Iris pigment epithelial cell (primary cell): ENCODE measurements at places on chromosomes 11 and 22.

GRCh38 chr22:17974087-17974486 is 50.3 kb downstream of the MICAL3 start:
- DNase-seq = peak; percentile 54

DNA sequence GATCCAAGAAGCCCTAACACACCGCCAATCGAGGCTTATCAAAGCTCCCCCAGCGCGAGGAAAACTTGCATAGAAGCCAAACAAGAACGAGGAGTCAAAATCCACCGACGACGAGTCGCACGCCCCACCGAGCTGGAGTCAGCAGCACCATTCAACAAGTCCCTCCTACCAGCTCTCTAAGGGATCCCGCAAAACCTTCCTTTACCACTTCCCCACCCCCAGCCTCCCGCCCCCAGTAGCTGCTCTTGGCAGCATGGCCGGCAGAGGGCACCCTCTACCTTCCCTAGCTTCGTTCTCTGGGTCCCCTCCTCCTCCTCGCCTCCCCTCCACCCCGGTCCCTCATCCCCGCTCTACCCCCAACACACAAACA is 1.4 kb downstream of the BDNF start:
- DNase-seq = peak; percentile 94

- DNase-seq = no peak
Measured at GRCh38 chr22:43099095-43099494, 9.9 kb upstream of the TTLL1 start.

DNA sequence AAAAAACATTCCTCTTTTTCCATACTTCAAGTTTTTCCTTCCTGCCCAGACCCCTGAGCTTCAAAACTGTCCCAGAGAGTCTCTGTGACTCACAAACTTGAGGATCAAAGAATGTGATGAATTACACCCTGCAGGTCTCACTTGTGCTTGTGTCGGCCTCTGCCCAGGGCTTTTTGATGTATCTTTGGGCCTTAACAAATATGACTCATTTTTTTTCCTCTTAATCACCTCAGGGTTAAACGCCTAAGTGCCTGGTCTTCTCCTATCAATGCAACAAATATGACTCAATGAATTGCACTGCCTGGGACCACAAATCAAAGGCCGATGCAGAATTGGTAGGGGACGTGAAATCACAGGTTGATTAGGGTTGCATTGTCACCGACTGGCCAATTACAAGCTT is 267.7 kb downstream of the LARGE1 start:
- DNase-seq = no peak

DNA sequence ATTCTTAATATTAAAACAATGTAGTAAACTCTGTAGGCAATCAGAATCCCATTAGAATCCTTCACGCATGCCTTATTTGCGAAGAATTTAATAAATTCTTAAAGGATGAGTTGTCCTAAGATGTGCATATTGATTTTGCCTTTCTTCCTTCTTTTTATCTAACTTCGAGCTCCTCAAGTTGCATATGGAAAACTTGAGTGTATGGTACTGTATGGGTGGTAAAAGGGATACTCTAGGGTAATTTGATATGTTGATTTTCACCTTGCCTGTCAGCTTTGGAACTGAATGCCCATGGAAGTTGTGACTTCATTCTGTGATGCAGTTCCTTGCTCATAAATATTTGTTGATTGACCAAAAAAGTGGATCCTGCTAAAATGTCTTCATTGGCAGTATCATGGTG is 193.8 kb downstream of the DDX10 start:
- DNase-seq = peak; percentile 36

GRCh38 chr22:41261541-41262249 is 21.0 kb upstream of the CHADL start:
- no peak for DNase-seq

DNA sequence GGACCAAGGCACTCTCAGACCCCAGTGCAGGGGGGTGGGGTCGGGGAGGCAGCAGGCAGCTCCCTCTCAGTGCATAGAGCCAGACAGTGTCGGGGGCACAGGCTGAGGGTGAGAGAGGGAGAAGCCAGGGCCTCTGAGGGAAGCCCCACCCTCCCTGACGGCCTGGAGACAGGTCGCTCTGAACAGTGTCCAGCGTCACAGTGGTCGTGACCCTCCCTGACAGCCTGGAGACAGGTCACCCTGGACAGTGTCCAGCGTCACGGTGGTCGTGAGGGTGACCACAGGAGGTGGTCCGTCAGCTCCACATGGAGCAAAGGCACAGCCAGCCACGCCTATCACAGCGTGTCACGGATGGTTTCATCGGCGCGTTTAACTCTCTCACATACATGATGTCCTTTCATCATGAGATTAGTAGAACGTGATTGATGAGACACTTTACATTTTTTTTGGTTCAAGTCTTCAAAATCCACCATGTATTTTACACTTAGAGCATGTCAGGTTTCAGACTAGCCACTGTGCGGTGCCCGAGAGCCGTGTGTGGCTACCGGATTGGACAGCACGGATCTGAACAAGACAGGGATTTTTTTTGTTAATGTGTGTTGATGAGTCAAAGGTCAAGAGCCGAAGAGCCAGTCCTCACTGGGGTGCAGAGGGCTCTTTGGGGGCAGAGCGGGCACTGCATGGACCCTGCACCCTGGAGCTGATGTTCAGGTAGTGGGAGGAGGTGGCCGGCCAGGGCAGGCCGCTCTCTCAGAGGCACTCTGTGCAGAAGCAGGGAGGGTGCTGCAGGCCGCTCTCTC is 23.9 kb upstream of the PANX2 start:
- DNase-seq = peak; percentile 78

- no peak for DNase-seq
Measured at GRCh38 chr11:100882957-100883356, 195.9 kb downstream of the ARHGAP42 start.

GRCh38 chr11:126815111-126815510 is 185.5 kb downstream of the KIRREL3 start:
- peak; percentile 3 for DNase-seq

- DNase-seq = no peak
Measured at GRCh38 chr11:67534070-67534679, 10.9 kb upstream of the CABP2 start.

DNA sequence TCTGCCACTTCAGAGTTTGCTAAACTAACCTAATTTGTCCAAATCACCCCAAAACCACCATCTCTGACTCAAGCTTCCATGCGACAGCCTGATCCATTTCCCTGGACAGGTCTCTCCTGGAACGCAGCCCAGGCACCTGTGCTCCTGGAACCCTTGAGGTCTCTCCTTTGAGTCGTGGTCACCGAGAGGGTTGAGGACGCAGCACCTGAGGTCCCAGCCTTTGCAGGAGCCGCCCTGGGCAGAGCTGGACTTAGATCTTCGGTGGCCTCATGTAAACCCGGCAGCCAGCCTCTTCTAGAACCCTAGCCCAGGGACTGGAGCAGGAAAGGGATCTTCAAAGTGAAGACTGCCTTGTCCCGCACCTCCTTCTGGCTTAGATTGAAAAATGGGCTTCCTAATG is 37.6 kb downstream of the ASRGL1 start:
- DNase-seq = no peak

DNA sequence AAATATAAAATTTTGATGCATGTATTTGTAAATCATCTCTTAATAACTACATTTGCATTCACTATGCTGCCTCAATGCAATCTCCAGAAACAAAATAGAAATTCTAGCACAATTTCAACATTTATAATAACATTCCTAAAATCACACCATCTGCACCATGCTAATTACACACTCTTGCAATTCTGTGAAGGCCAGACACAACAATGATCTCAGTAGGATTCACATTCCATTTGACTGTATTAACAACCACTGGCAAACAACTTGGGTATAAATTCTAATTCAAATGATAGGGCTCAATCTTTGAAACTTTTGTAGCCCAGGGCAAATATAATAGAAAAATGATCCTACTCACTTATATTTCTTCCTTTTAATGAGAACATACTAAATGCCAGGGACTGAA is 25.9 kb downstream of the RAB6A start:
- peak; percentile 52 for DNase-seq

GRCh38 chr11:46984987-46985386 is 48.4 kb downstream of the CSTPP1 start:
- DNase-seq = no peak

DNA sequence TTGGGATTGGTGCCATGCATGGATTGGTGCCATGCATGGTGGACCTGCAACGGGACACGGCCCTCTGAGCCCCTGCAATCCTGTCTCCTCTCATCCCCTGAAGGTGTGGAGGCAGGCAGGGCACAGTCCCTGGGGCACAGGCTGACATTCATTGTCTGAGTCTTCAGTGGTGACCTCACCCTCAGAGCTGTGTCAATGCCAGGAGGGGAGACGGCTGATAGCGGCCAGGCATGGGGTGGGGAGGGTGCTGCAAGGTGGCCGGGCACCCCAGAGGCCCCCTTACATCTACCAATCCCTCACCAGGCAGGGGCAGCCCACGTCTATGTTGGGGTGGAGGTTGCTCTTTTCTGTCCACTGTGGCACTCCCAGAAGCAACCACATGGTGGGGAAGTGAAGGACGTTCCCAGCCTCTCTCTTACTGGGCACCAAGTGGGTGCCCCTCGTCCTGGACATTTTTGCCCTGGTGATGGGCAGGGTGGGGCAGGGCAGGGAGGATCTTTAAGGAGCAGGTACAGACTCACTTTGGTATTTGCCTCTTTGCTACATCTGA is 47.6 kb downstream of the NECTIN1 start:
- DNase-seq = no peak

DNA sequence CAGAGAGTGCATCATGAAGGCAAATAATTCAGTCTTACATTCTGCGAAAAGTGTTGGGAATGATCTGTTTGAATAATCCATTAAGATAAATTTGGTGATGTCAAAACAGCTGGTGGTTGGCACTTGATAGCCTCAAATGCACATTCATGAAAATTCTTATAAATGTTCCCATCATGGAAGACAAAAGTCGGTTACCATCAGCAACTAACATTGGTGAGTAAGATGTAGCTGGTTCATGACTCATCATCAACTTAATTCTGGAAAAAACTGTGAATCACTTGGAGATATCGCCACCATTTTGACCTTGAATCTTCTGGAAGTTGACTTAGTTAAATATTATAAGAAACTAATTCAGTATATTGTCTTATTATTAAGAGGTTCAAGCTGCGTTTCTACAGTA is 11.2 kb downstream of the CRYBB1 start:
- peak; percentile 76 for DNase-seq

- no peak for DNase-seq
Measured at GRCh38 chr22:33569018-33569417, 351.3 kb downstream of the LARGE1 start.

- DNase-seq = peak; percentile 83
Measured at GRCh38 chr11:64372802-64373597, 14.0 kb downstream of the RPS6KA4 start.

DNA sequence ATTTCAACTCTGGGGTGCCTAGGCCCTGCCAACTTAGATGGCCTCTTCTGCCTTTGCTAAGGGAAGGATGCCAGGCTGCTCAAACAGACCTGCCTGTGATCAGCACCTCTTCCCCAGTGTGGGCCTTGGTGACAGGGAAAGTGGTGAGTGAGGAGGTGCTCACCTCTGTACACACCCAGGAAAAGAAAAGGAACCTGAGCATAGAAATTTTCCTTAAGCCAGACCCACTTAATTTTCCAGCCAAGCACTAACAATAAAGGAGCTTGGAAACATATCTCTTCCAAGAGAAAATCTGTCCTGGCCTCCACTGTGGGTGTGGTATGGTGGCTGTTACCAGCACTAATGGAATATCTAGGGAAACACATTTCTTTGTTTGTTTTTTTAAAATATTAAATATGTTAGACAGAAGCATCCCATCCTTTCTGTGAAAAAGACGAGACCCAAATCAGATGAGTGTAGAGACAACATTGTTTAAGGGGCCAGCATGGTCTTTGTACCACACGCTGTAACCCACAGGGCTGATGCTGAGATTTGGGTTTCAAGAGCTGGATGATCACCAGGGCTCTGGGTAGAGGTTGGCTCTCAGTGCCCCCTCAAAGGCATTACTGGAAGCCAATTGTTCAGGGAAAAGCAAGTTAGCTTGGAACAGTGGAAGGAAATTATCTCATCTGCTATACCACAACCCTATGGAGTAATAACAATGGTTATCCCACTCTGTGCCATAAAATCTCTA is 472.2 kb downstream of the INSC start:
- DNase-seq = no peak

DNA sequence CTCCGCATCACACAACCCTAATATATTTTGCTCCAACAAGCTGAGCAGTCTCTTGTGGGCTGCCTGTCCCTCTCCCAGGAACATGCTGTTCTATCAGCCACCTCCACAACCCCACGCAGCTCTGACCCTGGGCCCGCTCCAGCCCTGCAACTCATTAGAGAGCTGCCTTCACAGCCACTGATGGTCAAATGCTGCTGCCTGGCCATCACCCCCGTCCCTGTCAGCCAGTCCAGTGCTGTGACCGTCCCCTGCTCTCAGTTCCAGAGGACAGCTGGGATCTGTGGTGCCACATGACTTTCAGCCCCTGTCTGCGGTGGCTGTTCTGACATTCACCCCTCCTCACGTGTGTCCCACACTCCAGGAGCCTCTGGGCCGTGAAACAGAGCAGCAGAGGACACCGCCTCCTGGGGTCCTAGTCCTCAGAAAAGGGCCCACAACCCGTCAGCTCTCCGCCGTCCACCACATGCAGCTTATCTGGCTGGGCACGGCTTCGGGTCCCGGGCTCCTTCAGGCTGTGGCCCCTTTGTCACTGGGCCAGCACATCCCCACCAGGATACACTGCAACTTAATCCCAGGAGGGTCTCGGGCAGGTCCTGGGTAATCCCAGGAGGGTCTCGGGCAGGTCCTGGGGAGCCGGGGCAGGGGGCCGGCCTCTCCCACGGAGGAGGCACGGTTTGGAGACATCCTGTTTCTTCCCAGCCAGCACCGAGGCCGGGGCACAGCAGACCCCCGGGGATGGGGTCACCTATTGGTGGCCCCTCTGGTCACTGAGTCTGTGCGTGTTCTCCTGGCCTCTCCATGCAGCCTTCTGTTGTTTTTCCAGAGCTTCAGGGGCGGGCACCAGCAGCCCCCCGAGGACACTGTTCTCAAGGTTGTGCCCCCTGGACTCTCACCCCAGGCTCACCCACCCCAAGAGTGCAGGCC is 15.1 kb downstream of the CRELD2 start:
- no peak for DNase-seq

GRCh38 chr11:114236829-114237228 is 59.4 kb upstream of the NNMT start:
- peak; percentile 79 for DNase-seq

DNA sequence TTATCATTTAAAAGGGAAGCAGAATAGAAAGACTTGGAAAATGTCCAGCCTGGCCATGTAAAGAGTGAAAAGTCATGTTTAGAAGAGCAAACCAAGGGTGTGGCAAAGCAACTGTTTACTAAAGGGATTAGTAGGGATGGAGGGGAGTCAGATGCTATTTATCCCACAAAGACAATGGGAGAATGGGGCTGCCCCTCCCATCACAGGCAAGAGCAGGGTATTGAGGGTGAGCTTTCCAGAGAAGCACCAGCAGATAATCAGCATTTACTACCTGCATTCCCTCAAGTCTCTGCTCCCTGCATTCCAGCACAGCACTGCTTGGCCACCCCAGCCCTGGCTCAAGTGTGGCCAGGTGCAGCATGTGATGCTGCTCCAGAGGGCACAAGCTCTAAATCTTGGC is 18.5 kb upstream of the QSER1 start:
- no peak for DNase-seq

DNA sequence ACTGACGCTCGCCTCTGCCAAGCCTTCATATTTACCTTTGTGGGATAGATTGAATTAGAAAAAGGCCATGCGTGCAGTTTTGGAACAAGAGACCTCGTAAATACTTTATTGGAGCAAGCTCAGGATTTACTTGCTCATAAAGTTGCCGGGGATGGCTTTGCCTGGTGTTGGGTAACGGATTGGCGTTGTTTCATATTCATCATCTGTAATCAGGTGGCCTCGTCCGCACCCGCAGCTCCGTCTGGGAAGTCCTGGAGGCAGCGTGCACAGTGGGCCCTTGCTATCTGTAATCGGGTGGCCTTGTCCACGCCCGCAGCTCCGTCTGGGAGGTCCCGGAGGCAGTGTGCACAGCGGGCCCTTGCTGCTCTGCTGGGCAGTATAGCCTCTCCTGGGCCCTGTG is 1209.3 kb downstream of the BRD1 start:
- no peak for DNase-seq
